CD4-positive, alpha-beta T cell treated with Interferon gamma for 1 hour (primary cell): ENCODE measurements at places on chromosomes 3 and 15.

GRCh38 chr15:47551546-47551945, 165.8 kb upstream of the SEMA6D start:
- no peak for DNase-seq

DNA sequence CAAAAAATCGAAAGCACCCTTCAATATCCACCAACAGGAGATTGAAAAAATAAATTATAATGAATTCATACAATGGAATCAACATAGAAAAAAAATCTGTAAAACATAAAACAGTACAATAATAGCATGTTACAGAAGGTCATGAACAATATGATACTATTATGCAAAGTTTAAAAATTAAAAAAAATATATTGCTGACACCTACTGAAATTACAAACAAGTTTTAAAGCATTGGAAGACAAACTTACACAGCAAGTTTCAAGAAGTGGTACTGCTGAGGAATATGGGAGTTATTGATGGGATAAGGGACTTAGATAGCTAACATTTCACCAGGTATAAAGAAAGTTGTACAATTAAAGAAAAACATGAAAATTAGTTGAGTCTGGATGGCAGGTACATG, 89.4 kb downstream of the EFL1 start:
- no peak for DNase-seq

- DNase-seq, result no peak
Measured at GRCh38 chr3:158571969-158572765, 1.2 kb downstream of the MLF1 start.

GRCh38 chr3:190644035-190644434, 130.2 kb downstream of the IL1RAP start:
- DNase-seq, result no peak

DNA sequence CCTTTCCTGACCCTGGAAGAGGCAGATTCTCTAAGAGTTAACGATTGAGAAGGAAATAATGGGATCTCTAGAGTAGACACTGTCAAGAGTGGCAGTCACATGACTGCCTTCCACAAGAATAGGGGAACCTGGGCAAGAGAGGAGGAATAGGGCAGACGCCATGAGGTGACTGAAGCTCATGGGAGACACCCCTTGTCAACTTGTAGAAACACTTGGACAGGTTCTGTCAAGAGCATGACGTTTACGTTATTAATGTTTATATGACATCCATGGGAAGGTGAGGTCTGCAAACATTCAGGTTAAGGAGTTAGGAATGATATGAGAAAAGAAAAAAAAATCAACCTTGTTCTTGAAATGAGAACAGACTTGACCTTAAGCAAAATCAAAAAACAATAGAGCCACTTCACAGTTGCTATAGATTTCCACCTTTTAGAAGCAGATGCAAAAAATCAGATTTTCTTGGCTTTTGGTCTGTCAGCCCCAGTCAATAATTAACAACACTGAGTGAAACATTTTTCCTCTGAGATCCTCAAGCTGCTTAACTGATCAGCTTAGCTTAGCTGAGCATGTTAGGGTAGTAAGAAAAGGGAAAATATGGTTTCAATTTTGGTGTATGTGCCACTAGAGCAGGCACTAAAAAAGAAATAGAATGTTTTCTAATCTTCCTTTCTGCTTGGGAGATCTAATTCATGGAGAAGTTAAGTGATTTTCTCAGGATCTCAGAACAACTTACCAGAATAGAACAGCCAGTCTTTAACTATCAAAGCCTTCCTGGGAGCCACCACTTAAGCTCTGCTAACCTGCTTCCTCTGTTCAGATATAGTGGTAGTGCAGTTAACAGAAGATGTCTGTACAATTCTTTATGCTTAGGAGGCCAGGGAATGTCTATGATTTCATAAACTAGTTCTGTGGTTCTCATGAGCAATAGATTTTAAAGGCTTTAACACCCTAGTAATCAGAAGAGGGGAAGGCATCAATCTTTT, 116.9 kb downstream of the B3GALNT1 start:
- DNase-seq, result no peak

DNA sequence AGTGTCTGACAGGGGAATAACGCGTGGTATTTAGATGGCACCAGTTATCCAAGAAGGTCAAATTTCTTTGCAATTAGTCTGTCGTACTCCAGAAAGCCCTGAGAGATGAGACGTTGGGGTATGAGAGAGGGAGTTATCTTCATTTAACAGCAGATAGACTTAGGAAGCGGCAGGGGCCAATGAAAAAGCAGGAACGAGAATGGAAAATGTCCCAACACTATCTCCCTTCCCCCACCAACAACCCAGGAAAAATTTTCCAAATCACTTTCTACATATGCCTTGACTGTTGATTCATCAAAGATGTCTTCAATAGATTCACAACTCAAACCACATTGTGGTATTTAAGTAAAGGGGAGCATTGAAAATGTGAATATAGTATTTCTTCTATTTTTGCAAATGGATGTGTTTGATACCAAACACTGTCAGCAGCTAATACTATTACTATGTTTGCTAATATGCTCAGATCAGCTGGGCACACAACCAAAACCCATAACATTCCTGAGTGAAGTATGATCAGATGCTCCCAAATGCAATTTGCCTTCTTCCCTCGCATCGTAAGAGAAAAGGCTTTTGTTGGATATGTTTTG, 13.3 kb upstream of the GREM1 start:
- no peak for DNase-seq

- no peak for DNase-seq
Measured at GRCh38 chr15:44591326-44591725, 54.4 kb downstream of the EIF3J start.

DNA sequence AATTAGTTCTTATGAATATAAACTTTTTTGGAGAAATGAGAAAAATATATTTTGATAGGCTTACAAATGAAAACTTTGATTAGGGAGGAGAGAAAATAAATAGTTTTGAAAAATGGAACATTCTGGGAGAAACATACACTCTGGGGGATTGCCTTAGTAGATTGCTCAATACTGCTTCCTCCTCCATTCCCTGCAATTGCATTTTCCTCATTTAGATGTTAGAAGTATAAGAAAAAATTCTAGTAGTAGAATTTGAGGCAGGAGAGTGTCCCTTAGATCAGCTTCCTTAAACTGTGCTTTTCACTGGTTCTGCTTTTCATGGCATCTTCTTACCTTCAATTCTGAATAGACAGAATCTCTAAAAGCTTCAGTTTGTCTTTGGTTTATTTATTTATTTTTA, 46.2 kb upstream of the CTDSPL2 start:
- no peak for DNase-seq

DNA sequence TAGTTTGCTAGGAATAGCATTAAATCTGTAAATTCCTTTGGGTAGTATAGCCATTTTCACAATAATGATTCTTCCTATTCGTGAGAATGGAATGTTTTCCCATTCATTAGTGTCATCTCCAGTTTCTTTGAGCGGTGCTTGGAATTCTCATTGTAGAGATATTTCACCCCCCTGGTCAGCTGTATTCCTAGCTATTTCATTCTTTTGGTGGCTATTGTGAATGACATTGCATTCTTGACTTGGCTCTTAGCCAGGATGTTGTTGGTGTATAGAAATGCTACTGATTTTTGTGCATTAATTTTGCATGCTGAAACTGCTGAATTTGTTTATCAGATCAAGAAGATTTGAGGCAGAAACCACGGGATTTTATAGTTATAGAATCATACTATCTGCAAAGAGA, 690.5 kb upstream of the ALCAM start:
- DNase-seq, result no peak

DNA sequence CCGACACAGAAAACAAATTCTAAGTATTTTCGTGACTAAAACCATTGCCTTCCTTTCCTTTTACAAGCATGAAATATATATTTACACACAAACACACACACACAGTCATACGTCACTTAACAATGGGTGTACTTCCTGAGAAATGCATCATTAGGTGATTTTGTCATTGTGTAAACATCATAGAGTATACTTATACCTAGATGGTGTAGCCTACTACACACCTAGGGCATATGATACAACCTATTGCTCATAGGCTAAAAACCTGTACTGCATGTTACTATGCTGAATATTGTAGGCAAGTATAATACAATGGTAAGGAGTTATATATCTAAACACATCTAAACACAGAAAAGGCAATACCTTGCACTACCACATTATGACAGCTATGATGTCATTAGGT, 28.6 kb downstream of the COL6A5 start:
- DNase-seq, result no peak

DNA sequence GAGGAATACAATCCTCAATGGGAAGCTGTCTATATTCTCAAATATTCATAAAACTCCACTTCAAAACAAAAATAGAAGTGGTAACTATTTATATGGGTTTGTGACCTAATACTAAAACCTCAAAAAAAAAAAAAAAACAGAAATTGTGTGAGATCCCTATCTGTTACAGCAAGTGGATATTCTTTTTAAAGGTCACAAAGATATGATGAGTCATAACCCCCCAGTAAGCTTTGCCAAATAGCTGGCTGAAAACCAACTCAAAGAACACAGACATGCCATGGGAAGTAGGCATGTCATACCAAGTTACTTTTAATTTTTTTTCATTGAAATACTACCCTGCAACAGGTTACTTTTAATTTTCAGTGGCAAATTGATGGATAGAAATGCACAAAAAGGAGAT, 62.5 kb downstream of the CBLB start:
- DNase-seq, result no peak

- peak; percentile 76 for DNase-seq
Measured at GRCh38 chr3:46693038-46693891, at the start of gene ALS2CL. TSS of gene ALS2CL (minus strand) at chr3:46693679. CDS start at chr3:46689440, 4,239 bp downstream.

DNA sequence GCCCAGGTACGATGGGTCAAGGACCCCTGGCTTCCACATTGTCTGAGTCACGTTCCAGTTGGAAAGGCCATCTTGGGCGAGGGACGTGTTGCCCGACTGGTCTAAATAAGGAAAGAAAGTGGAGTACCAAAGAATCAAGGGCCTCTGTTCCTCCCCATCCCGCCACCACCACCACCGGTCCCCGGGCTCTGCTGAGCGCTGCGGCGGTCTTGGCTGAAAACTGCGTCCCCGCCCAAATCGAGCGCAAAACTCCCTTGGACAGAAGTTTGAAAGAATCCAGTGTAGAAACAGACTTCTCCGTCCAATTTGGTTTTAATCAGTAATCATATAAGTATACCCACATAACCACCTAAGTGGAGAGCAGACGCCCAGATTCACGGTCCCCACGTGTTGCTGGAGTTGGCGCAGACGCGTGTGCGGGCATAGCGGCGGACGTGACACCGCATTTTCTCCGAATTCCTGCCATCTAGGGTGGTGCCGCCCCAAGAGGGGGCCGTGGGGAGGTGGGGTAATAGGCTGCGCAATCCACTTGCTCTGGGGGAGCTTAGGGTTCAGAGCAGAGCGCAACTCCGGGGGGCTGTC, 243.8 kb upstream of the TOPAZ1 start:
- no peak for DNase-seq

GRCh38 chr3:158936530-158937113, 134.8 kb downstream of the MFSD1 start:
- DNase-seq, result no peak

- DNase-seq, result peak; percentile 28
Measured at GRCh38 chr15:65101411-65101890, 13.5 kb downstream of the UBAP1L start.

- no peak for DNase-seq
Measured at GRCh38 chr15:62087671-62088352, 21.0 kb downstream of the C2CD4A start.

GRCh38 chr3:196096382-196096953, 14.6 kb upstream of the TFRC start:
- peak; percentile 25 for DNase-seq

DNA sequence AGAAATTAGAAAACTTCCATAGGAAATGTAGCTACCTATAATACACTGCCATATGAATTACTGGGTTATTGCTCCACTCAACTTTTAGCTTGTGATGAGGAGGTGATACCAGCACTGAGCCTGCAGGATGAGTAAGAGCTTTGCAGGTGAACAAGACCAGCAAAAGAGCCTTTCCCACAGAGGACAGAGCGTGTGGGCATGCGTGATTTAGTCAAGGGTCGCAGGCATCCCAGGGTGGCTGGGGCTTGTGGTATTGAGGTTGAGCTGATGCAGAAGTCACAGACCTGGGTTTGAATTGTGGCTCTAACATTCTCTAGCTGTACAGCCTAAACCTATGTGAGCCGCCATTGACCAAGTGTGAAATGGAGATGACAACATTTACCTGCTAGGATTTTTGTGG, 5.6 kb downstream of the NRROS start:
- no peak for DNase-seq

GRCh38 chr3:39332525-39332924, 3.0 kb downstream of the CCR8 start:
- no peak for DNase-seq

DNA sequence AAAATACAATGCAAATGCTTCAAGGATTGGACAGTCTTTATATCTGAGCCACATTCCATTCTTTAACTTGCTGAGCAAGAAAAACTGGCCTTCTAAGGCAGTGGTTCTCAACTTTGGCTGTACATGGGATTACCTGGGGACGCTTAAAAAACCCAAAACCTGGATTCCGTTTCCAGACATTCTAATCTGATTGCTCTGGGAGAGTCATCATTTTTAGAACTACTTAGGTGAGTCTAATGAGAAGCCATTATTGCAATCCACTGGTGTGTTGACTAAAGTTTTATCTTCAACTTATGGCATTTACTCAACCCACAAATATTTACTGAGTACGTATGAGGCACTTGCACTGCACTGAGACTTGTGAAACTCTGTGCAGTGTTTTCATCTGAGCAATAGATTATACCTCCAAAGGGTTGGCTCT, 195.7 kb upstream of the ATP11B start:
- DNase-seq, result no peak
